ENCODE measurements at places on chromosomes 12 and 14. TPM values are rescaled to one million over a fixed set of nuclear protein-coding genes. Genes with fewer than 3 reads are reported as not detected.

DNA sequence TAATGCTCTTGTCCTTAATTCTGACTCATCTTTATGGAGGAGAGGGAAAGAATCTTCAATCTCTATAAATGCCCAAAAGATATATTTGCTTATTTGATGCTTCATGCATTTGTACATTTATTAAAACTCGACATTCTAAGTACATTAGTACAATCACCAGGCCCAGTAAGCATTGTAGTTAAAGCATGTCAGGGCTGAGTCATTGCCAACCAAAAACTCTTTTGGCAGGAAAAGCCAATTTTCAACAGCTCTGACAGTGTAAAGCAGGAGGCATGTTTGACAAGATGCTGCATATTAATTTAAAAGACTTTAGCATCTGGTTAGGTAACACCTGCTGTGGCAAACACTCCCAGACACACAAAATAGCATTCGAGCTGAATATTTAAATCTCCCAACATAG, 290.9 kb downstream of the PPFIA2 start:
- no peak for ATAC-seq

- no peak for ATAC-seq
Measured at GRCh38 chr12:67437011-67437410, 167.9 kb downstream of the CAND1 start.

- ATAC-seq: no peak
Measured at GRCh38 chr12:52050116-52050757, 1.0 kb upstream of the NR4A1 start.

DNA sequence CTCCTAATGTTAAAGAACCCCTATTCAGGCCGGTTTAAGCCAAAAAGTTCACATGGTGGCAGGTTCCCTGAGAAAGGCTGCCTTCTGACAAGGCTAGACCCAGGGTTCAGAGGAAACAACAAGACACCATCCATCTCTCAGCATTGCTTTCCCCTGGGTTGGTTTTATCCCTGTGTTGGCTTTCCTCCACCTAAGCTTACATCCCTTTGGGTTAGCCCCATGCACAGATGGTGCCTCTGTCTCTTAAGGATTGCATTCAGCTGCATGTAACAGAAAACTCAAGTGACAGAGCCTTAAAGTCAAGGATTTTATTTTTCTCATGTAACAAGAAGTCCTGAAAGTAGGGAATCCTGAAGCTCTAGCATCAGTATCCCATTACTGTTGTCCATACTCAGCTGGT, 42.8 kb upstream of the RIN3 start:
- no peak for ATAC-seq

DNA sequence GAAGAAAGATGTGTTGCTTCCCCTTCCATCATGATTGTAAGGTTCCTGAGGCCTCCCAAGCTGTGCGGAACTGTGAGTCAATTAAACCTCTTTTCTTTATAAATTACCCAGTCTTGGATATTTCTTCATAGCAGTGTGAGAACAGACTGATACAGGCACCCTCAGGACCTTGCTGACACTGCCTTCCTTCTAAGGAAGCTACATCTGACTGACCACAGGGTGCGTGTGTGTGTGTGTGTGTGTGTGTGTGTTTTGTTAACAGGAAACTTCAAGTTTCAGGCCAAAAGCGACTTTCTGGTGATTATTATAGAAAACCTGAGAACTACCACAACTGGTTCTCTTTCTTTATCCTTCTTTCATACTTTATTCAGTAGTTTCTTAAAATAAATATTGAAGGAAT, 149.0 kb downstream of the CAPZA3 start:
- ATAC-seq: no peak

DNA sequence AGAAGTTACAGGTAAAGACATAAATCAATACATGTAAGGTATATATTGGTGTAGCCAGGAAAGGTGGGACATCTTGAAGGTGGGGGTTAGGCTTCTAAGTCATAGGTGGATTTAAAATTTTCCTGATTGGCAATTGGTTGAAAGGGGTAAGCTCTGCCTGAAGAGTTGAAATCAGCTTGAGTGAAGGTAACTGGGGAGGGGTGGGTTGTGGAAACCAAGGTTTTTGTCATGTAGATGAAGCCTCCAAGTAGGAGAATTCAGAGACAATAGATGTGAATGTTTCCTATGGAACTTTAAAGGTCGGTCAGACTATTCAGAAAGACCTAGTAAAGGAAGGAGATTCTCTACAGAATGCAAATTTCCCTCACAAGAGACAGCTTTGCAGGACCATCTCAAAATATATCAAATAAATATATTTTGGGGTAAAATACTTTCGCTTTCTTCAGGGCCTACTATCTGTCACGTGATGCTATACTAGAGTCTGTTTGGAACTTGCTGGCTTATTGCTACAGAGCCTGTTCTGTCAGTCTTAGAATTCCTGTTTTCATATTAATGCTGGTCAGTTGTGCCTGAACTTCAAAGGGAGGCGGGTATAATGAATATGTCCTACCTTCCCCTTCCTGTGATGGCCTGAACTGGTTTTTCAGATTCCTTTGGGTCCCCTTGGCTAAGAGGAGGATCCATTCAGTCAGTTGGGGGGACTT, 20.6 kb upstream of the SPATA7 start:
- no peak for ATAC-seq

DNA sequence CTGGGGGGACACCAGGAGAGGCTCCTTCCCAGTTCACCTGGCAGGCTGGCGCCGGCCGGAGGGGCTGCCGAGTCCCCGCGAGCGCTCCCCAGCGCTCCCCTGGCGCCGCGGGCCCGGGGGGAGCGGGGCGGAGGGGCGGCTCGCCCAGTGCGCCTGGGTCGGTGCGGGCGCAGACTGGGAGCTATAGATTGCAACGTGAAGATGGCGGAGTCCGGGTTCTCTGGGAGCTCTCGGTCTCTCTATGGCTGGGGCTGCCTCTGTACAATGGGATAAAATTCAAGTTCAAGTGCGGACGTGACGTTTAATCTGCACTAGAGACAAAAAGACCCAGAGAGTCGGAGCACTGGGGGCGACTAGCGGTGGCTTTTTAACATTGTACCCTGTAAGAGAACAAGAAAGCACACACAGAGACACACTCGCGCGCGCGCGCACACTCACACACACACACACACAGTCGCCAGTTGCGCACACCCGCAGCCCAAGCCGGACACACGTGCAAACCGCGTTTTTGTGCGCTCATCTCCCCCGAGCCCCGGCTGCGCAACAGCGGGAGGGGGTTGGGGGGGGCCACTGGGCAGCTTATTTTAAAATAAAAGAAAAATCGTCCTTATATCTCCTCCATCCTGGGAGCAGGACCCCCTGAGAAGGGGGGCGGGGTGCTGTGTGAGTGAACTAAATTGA, at the start of gene BCL11B:
TSS of gene BCL11B (minus strand) at position 247 of the 681 bp plus-strand sequence. CDS start 979 bp downstream, outside the sequence.
- ATAC-seq: peak; percentile 69

DNA sequence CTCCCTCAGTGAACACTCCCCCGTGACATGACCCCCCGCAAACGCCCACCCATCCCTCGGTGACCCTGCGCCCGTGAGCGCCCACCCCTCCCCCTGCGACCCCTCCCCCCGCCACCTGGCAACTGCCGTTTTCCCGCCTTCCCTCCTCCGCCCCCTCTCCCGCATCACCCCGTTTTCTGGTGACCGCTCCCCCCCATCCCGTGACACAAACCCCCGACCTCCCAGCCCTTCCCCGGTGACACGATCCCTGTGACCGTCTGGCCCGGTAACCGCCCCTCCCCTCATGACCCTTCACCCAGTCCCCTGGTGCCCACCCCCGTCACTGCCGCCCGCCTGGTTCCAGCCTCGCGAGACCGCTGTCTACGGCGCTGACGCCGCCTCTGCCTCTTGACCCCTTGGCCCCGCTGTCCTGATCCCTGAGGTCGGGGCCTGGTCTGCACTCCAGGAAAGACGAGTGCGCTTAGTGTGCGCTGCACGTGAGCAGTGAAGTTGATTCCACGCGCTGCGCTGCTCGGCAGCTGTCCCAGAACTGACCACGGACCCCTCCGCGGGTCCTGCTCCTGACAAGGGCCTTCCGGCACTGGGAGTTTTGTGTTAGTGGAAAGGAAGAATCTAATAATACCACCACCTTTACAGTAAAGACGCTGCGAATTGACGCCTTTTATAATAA, 59.4 kb downstream of the DDX51 start:
- ATAC-seq: peak; percentile 53

DNA sequence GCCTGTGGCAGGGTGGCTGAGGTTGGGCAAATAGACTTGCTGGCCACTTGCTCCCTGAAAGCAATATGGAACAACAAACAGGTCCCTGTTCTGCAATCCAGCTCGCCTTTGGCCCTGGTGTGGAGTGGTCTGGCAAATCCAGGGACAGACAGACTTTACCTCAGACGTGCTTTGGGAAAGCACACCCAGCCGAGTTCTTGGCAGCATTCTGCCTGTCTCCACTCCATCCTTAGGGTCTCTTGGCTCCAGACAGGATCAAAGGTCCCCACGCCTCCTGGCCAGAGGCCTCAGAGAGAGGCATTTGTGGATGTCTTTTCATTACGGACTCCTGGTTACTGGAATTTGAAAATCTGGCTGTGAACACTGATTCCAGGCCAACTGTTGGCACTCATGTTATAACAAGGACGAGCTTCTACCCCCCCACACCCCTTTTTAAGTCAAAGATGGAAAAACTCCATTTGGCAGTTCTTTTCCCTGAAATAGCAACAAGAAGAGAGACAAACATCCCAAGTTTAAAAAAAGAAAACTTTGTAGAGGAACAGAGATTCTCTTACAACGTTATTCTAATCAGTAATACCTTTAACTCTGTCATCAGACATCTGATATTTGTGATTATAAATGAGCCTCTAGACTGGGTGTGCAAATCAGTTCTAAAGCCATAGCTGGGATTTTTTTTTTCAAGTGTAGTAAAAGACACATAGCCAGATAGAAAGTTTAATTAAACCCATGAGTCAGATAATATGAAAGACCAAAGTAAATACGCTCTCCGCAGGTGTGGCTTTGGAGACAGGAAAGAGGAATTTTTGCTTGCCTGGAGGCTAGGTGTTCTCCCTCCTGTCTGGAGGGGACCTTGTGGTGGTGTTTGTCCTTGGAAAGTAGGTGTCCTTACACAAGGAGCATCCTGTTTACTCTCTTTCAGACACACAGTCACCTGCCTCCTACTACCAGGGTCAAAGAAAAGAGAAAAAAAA, 60.7 kb downstream of the GALNT8 start:
- ATAC-seq: no peak

- no peak for ATAC-seq
Measured at GRCh38 chr14:23708343-23708742, 72.2 kb downstream of the DHRS2 start.

DNA sequence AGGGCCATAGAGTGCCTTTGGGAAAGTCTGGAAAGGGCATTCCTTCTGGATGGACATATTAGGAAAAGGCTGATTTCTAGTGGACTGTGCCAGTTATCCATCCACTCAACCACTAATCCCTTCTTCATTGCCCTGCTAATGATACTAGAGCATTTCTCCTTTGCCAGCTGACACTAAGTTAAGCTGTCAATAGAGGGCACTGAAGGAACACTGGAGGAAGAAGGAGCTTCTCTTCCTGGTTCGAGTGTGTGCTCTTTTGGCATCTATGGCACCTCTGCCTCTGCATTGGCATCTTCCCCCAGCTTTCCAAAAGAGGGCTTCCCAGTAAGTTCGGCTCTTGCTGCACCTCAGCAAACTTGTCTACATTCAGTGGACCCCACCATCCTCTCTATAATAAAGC, 165.4 kb downstream of the DERA start:
- no peak for ATAC-seq

GRCh38 chr12:58310368-58310767, 369.0 kb downstream of the ATP23 start:
- ATAC-seq: no peak

GRCh38 chr14:102749393-102750305, 27.6 kb upstream of the TRAF3 start:
- peak; percentile 78 for ATAC-seq

DNA sequence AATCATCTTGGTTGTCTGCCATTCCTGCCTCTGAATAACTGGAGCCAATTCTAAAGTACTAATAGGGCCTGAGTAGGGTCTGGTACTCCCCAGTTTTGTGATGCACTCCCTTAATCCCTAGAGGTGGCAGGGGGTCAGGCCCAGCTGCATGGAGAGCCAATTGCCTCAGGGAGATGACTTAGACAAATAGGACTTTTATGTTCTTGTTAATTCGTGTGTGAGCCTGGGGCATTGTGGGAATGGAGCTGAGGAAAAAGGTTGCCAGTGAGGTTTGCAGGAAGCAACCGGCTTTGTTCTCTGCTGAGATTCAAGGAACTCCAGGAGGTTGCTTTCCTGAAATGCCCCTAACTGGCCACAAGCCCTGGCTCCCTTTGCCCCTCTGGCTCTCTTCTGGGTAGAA, 6.8 kb upstream of the DCD start:
- no peak for ATAC-seq

DNA sequence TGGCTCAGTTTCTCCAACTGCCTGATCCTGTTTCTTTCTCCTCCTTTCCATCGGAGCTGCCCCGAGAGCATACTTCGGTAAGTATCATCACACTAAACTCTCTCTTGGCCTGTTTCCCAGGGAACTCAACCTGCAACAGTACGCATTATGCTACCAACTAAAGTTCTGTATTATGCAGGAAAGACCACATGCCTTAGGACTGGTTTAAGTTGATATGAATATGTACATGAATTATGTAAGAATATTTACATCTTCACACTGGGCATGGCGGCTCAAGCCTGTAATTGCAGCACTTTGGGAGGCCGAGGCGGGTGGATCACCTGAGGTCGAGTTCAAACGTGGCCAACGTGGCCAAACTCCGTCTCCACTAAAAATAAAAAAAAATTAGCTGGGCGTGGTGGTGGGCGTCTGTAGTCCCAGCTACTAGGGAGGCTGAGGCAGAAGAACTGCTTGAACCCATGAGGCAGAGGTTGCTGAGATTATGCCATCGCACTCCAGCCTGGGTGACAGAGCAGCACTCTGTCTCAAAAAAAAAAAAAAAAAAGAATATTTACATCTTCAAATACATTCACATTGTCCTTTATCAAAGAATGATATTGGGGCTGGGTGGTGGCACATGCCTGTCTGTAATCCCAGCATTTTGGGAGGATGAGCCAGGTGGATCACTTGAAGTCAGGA, 31.9 kb upstream of the VPS33A start:
- ATAC-seq: peak; percentile 96

DNA sequence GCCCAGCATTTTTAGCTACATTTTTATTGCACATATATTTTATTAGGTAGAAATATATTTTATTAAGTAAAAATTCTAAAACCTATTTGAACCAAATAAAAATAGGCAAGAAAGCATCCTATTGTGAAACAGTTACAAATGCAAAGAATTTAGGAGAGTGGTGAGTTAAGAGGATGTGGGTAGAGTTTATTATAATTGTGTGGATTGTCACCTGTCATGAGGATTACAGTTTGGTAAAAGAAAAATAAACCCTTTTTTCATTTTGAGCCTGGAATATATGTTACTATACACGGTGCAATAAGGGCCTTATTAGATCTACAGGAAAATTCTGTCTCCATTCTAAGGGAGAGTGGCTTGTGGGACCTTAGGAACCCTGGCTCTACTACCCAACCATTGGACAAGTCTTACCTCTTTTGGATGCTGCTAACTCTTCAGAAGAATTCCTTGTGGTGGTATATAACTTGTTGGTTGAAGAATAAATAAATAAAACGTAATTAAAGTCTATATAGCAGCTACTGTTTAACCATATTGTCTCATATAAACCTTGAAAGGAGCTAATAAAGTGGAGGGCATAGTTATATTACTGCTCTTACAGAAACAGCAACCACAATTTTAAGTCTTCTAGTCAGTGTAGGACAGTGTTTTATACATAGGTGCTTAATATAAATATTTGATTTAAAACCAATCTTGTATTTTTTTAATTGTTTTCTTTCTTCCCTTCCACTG, 67.8 kb downstream of the FGD4 start:
- ATAC-seq: no peak

The DACT1 gene
- total RNA-seq: 36.2 TPM

The HELB gene
- 5.3 TPM for total RNA-seq

Measured in motor neuron (in vitro differentiated cells).